ENCODE measurements at places on chromosomes 2 and 18.

- DNase-seq: no peak
Observed at GRCh38 chr2:105215586-105216192, 25.9 kb upstream of the GPR45 start.

- DNase-seq: no peak
Observed at GRCh38 chr2:96213379-96213778, 4.8 kb upstream of the STARD7 start.

GRCh38 chr2:152485954-152486736 lies 151.2 kb downstream of the FMNL2 start:
- DNase-seq: no peak

DNA sequence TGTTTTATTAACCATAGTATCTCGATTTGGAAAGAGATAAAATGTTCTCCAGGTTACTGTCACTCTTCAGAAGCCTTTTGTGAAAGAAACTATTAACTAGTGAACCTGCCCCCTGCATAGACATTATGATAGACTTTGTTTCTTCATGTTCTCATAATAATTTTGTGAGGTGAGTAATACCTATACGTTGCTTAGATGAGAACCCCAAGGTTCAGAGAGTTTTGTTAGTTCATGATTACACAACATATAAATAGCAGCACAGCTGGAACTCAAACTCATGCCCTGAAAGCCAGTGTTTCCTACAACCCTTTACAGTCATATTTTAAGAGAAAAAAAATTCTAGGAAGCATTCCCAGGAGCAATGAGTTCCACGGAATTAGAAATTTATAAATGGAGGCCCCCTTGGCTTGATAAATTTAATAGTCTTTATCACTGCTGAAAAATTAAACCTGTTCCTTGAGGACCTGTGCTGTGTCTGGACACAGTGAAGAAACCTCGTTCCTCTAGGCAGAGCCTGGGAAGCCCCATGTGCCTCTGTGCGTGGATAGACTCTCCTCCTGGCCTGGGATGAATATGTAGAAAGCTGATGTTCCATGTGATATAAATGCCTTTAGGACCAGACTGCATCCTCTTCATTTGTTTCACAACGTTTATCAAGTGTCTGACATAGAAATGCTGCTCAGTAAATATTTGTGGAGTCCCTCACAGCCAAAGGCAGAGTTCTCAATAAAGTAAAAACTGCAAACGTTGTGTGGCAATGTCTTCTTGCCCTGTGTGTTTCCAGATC lies 1257.0 kb upstream of the GYPC start:
- no peak for DNase-seq

DNA sequence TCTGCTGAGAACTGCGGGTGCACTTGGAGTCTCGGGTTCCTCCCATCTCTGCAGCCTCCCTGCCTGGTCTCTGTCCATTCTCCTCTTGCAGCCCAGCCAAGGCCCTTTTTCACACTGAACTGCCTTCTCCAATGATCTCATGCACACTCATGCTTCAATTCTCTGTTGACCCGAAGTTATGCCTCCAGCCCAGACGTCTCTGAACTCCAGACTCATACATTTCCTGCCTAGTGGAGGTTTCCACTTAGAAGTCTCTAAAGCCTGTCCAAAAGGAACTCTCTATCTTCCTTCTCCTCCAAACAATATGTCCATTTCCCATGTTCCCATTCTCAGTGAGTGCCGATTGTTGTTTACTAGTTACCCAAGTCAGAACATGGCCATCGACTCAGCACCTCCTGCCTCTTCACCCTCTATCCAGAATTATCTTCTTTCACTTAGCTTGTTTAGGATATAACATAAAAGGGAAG lies 155.2 kb downstream of the IRS1 start:
- DNase-seq: peak; percentile 25

DNA sequence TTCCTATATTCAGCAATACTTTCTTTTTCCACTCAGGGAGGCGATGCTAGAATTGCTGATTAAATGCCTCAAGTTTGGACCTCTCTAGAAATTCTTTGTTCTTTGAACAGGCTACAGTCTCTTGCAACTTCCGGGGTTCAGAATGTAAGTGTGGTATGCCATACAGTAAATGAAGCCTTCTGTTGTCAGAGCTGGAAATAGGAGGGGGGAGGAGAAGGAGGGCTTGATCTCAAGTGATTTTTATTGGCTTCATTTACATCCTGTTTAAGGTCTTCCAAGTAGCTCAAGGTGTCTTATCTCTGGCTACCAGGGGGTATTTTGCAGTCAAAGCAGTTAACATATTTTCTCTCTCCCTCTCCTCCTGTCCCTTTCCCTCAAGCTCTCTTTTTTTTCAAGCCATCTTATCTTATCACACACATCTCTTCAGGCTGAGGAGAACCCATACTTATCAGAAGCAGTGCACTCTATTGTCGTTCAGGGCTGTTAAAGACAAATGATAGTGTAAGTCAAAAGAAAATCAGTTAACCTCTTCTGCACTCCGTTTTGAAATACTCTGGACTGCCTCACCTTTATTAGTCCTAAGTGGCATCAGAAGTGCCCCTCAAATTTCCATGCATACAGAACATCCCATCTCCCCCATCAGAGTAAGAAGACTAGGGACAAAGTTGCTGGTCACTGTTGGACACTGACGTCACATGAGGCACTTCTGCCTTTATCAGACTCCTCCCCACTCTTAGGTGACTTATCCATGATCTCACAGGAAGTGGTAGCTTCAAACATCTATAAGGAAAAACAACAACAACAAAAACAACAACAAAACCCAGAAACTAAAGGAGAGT lies 112.2 kb downstream of the ZNF521 start:
- no peak for DNase-seq

DNA sequence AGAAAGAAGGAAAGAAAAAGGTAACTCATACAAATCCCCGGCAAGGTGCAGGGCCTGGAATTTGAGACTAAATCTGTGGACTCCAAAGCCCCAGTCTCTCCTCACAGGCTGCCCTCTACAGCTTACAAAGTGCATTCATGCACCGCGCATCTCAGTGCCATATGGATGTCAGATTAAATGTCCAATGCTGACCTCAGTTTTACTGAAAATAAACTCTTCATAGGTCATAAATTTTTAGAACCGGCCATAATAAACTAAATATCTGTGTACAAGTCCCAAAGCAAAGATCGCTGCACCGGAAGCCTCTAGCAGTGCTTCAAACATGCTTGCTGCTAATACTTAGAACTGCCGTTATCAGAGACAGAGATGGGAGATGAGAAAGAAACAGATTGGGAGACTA lies 17.7 kb downstream of the ST6GAL2 start:
- no peak for DNase-seq

- no peak for DNase-seq
Observed at GRCh38 chr2:34423301-34423700, 824.2 kb upstream of the FAM98A start.

DNA sequence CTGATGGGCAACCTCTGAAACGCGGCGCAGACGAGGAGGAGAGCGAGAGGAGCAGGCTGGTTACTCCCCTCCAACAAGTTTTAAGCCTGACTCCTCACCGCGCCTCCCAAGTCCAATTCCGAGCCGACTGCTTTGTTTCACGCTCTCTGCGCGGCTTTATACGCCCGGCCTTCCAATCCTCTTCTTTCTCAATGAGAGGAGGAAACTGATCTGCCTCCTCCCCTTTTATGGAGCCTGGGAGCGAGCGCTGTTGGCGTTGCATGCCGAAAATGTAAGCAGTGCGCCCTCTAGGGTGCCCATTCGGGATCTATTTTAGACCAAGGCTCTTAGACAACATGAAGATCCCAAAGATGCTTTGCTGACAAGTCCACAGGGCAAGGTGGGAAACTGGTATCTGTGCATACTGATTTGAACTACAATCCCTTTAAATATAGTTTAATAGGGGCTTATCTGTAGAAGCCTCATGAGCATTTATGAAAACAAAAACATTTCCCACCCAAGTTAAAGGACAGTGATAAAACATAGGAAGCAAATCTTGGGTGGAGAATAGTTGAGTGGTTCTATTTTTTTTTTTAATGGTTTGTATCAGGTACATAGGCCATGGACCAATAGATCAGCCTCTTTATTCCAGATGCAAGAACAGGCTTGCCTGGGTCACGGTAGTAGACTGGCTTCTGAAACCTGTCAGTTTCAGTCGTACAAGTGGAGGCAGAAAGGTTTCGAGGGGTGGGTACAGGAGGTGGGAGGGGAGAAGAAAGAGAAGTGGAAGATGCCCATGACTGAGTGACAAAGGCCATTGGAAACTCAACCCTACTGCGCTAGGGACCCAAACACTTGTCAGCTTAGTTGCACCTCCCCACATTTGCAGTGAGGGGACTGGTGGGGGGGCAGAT lies at the start of gene RND3:
Gene RND3, minus strand, starts transcription at position 131 of the 893 bp plus-strand sequence. CDS start 250 bp downstream, outside the sequence.
- peak; percentile 96 for DNase-seq

- DNase-seq: no peak
Observed at GRCh38 chr2:46493241-46493970, 14.0 kb downstream of the TMEM247 start.

GRCh38 chr2:30666266-30666874 lies 140.9 kb downstream of the CAPN13 start:
- DNase-seq: peak; percentile 91

- DNase-seq: no peak
Observed at GRCh38 chr2:185785851-185786473, 47.4 kb downstream of the FSIP2 start.

GRCh38 chr2:57182916-57183315 lies 863.7 kb upstream of the VRK2 start:
- no peak for DNase-seq

DNA sequence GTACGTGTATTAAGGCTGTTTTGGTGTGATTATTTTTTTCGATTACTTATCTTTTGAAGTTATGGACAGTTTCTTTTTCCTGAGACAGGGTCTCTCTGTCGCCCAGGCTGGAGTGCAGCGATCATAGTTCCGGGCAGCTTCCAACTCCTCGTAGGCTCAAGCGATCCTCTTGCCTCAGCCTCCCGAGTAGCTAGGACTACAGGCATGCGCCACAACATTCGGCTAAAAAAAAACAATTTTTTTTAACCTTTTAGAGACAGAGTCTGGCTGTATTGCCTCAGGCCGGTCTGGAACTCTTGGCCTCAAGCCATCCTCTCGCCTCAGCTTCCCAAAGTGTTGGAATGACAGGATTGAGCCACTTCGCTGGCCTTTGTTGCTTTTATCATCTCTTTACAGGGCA lies 945 bp downstream of the HAT1 start:
- peak; percentile 43 for DNase-seq

DNA sequence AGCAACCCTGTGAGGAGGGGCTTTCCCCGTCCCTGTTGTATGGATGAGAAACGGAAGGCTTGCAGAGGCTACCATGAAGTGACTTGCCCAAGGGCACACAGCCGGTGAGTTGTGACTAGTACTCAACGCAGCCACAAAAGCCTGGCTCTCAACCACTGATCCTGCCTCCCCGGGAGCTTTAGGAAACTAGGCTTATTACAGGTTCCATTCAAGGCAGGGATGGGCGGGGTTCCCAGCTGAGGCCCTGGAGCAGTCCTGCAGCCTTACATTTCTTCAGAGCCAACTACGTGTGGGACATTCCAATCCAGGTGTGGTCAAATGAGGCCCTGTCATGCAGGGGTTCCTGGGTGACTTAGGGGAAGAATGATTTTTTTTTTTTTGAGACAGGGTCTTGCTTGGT lies 59.6 kb downstream of the MEX3C start:
- DNase-seq: no peak

GRCh38 chr18:77658751-77659448 lies 409.3 kb downstream of the GALR1 start:
- DNase-seq: no peak

- no peak for DNase-seq
Observed at GRCh38 chr18:24825397-24825796, 365.0 kb downstream of the HRH4 start.

DNA sequence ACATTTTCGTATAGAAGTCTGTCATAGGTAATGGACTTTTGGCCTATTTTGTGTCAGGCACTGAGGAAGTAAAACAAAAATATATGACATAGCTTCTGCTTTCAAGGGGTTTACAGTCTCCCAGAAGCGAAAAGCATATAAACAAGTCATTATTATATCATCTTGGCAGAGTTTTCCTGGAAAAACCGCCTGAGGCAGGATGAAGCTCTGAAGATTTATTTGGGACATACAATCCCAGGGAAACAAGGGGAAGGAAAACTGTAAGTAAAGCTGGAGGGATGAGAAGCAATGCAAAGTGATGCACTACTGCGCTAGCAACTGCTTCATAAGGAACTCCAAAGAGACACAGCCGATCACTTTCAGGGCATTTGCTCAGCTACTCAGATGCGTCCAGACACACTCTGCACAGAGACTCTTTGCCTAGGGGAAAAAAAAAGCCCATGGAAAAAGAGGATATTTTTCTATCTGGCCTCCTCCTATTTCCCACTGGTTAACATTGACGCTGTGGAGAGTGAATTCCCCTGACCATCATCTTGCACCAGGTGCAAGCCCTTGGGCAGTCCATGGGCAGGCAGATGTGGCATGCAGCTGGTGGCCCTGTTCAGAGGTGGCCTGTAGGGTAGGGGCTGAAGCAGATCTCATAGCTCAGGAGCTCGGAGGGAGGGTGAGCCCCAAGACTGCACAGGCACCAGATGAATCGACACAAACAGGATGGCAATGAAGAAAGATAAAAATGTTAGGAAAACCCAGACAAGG lies 158.1 kb downstream of the METTL4 start:
- DNase-seq: no peak

DNA sequence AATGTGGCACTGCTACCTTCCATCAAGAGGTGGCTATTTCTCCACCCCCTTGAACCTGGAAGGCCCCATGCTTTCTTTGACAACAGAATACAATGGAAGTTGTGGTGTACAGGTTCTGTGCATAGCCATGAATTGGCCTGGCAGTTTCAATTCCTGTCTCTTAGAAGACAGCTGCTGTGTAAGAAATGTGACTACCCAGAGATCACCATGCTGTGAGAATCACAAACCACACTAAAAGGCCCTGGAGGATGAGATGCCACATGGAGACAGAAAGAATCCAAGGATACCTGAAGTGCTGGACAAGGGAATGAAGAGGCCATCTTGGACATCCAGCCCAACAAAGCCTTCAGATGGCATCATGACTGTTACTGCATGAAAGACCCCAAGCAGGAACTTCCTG lies 47.7 kb upstream of the EHBP1 start:
- no peak for DNase-seq

- DNase-seq: no peak
Observed at GRCh38 chr2:70041663-70042062, 45.6 kb upstream of the PCBP1 start.
